Thoracic aorta (tissue), 2 donors: ENCODE measurements at places on chromosomes 2 and 18.

DNA sequence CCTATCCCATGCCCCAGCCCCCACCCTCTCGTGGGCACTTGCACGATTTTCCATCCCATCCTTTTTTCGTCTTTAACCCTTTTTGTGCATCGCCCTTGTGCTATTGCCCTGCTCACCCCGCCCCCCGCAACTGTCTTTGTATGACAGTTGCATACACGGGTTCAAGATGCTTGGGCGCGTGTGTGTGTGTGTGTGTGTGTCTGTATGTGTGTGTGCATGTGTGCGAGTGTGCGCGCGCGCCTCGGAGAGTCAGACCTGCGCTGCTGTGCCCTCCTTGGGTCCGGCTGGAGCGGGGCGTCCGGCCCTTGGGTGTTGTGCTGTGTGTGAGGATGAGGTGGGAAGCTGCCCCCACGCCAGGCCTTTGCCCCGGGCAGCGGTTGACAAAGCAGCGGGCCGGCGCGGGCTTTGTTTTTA is 230.7 kb downstream of the HAUS1 start:
- no peak for DNase-seq

- DNase-seq, result no peak
These were observed 764.5 kb downstream of the TRIB2 start for GRCh38 chr2:13481201-13481600.

- DNase-seq, result no peak
These were observed 30.5 kb downstream of the PREPL start for GRCh38 chr2:44330801-44331200.

DNA sequence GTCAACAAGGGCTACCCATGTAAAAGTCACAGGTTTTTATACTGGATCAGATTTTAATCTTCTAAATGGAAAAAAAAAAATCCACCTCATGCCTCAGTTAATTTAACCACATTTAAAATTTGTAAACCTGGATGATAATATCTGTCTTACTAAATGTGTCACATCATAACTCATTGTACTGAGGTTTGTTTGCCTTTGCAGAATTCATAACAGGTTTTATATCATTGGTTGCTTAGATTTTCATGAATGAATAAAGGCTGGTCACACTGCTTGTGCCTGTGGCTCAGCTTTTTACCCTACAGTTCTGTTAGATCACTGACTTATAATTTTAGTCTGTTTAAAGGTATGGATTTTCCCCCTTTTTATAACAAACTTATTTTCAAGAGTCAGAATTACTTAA is 48.9 kb downstream of the PSMD14 start:
- DNase-seq, result no peak

DNA sequence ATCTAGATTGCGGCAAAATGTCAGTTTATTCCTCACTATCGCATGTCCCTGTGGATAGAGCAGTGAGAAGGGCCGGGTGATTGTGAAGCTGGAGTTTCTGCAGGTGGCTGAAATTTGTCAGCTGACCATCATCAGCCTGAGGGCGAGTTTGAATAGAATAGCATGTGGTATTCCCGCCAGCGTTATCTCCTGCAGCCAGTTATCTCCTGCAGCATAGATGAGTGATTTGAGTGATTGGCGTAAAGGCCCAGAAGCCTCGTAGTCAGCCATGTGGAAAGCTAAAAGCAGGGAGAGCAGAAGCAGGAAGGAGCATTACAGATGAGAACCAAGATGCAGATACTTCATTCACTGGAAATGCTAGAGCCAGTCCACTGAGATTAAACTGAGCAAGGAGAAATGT is 65.5 kb downstream of the CABLES1 start:
- no peak for DNase-seq

DNA sequence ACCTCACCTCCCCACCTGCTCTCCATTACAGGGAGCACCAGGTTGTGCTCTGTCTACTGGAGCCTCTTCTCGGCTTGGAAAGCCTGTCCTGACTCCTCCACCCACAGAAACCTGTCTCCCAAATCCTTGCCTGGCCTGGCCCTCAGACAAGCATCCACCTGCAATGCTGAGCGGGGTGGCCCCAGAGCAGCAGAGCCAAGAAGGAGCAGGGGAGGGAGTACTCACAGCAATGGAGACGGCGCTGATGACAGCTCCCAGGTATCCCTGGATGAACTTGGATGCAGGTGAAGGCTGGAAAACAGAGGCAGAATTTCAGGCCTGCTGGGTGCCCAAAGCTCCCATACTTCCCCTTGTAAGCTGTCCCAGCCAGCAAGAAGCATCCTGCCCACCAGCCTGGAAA is 72.8 kb downstream of the SFXN5 start:
- no peak for DNase-seq

DNA sequence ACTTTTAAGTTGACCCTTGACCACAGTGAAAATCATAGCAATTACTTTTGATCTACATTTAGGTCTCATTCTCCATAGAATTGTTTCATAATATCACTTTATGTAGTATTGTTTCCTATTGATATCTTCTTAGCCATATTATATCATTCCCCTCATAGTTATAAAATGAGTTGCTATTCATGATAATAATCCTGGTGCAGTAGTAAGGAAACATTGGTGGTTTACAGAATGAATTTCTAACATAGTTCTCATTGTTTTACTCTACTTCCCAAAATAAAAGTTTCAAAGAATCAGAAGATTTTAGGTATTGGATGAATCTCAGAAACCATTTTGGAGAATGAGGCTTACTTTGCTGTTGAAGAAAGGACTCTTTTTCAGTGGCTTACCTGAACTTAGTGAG is 246.0 kb downstream of the PARD3B start:
- no peak for DNase-seq

DNA sequence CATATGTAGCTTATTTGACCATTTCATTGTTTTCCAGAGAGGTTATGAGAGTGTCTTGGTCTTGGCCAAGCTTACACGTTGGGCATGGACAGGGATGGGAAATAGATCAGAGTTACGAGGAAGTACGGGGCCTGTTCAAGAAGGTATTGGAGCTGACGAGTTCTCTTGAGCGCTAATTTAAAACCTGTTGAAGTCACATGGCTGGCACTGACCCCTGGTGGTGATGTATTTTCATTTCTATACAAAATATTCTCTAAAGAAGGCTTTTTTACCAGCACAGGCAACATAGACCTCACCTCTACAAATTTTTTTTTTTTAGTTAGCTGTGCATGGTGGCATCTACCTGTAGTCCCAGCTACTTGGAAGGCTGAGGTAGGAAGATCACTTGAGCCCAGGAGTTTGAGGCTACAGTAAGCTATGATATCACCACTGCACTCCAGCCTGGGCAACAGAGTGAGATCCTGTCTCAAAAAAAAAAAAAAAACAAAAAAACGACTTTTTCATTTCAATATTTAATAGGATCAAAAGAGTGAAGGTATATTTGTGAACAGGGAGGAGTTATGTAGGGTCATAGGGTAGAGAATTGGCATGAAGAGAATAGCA is 19.6 kb downstream of the UGP2 start:
- no peak for DNase-seq

- no peak for DNase-seq
These were observed 303.3 kb downstream of the NCKAP5 start for GRCh38 chr2:133264989-133265401.

DNA sequence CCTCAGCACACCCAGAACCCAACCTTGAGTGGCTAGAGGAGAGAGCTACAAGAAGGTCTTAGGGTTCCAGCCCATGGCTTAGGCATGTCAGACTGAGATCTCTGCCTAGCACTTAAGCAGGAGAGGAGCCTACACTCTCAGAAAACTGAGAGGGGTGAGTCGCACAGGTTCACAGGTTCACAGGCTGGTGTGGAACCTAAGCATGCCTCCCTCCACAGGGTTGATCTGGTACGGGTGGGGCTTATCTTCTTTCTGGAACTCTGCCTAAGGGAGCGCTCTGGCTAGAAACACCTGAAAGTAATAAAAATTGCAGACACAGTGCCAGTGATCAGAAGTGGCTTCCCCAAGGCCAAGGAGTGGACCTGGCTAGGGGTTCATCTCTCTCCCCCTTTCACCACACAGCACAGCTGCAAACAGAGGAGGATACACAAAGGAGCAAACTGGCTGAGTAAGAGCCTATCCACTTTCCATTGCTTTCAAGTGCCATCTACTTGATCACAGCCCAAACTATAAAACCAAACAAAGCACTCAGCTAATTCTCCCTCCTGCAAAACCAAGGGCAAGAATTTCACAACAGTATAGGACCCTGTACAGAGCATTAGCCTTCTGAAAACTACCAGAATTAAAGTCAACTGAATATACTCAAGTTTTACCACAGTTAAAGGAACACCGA is 481.9 kb upstream of the SETBP1 start:
- no peak for DNase-seq

DNA sequence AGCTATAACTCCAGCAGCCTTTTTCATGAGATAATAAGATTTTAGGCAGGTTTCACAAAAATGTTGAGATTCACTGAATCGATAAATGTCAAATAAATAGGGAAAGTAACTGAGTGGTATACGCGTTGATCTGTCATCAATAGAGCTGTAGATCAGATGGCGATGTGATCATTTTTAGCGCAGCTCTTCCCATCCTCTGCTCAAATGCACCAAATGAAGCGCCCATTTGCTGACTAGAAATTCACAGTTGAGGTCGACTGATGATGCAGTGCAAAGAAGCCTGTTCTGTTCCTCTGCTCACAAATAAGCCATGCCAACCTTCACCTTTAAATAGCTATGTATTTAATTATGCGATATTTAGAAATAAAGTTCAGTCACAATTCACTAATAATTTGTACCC is 693.5 kb downstream of the ARHGAP15 start:
- no peak for DNase-seq

GRCh38 chr2:159933727-159934049 is 128.7 kb downstream of the PLA2R1 start:
- no peak for DNase-seq

- no peak for DNase-seq
These were observed 173.4 kb downstream of the FHOD3 start for GRCh38 chr18:36470896-36471295.

DNA sequence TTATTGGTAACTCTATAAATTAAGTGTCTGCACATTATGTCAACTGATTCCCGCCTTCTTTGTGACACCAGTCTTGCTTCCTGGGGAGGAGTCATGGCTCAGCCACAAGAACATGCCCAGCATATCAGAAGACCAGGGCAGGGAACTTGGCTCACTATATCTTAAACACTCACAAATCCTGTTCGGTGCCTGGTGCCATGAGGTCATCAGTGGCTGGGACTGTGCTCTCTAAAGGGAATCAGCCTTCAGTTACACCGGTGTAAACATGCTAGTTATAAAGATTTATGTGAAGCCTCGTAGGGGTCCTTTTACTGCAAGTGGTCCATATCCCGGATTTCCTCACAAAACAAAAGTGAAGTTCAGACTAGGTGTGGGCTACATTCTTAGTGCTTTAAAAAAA is 73.1 kb upstream of the ZNF521 start:
- DNase-seq, result no peak

GRCh38 chr2:143736904-143737303 is 607.7 kb downstream of the ARHGAP15 start:
- no peak for DNase-seq

GRCh38 chr18:76689646-76690264 is 132.6 kb upstream of the ZNF236 start:
- no peak for DNase-seq

DNA sequence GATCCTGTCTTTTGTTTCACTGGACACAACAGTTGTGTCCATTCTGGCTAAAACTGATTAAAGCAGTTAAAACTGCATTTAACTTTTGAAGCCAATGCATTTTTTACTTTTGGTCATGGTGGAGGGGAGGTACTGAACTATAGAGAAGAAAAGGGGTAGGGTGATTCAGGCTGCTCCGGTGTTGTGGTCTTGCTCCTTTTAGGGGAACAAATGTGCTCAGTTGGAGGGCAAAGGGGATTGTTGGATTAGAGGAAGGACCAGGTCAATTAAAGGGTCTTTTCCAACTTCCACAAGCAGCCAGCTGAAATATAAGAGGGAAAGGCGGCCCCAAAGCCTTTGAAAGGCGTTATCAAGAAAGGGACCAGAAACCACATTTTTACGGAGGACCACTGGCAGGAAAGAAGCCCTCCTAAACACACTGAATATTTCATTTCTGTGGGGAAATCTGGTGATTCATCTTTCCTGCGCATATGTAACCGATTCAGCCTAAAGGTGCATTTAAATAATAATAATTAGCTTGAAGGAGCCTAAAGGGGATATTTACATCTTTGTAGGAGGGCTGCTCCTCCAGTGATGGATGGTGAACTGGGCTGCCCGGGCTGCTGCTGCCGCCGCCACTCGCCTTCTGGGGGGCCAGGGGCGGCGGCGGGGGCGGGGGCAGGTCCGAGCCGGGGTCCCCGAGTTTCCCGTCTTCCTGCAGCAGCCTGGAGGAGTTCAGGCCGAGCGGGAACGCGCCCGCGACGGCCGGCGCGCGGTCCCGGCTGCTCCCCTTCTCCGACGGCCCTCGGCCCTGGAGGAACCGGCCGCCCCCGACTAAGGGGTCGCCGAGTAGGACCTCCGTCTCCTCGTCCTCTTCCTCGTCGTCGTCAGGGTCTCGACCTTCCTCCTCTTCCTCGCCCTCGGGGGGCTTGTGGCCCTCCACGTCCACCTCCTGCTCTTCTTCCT is 5.2 kb downstream of the SKOR2 start:
- DNase-seq, result no peak

DNA sequence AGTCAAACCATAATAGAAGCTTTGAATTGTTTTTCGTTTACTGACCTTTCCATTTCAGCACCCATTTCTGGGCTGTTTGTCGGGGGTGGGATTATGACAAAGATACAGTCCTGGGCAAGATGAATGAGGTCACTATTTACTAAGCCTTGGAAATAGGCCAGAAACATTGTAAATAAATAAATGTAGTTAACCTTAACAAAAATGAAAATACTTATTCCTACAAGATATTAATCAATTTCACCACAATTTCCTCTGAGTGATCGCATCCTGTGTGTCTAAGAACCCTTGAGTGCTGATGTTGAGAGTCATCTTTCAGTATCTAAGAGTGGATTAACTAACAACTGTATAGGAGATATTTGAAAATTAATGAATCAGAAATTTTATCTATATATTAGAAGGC is 14.0 kb downstream of the ITGA4 start:
- no peak for DNase-seq

DNA sequence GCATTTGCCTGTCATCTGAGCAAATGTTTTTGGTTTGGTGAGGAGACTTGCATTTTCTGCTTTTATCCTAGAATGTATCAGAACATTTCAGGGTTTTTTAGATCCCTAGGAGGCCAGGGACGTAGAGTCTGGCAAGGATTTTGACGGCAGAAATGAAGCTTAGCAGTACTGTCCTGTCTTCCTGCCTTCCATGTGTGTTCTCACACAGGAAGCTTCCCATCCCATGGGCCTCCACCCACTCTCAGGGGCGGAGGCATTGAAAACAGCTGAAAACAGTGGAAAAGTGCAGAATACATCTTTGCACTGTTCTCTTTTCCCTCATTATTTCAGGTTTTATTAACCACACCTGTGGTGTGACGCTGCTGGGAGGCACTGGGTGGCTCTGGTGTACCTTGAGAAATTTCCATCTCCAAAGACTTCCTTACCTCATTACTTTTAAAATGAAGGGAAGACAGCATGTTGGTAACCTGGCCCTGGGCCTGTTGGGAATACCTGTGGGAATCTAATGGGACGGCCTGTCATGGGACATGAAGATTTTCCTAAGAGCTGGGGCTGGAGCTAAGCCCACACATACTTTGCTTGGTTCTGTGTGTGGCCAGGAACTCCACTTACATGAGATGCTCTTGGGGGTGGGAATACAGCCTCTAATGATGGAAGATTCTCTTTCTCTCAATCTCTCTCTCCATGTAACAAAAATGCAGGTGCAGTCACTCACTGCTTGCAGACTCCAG is 20.5 kb downstream of the PCARE start:
- DNase-seq, result no peak

- no peak for DNase-seq
These were observed 50.8 kb downstream of the RTTN start for GRCh38 chr18:70154591-70155194.
